Vagina (tissue), 2 donors: ENCODE measurements at places on chromosomes 12 and 14.

GRCh38 chr12:23899434-23899833 is 50.0 kb downstream of the SOX5 start:
- H3K27ac ChIP-seq, result no peak overlapping the region
- H3K4me1 ChIP-seq, result no peaks in the 10 kb centered on the region
- no peak for DNase-seq
- H3K36me3 ChIP-seq, result no peaks in the 10 kb centered on the region

DNA sequence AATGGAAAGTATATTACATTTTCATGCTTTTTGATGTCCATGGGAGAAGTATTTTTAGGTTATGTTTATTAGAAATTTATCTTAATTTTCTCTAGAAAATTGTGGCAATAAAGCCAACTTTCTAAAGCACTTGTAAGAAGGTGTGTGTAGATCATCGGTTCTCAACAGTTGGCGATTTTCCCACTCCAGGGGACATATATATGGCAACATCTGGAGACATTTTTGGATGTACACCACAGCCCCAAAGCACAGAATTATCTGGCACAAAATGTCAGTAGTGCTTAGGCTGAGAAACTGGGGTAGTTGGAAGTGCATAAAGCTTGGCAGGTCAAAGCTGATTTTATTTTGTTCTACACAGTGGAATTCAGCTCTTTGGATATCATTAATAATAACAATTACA is 86.9 kb downstream of the FLRT2 start:
- no peaks in the 10 kb centered on the region for H3K27me3 ChIP-seq
- DNase-seq, result no peak
- H3K36me3 ChIP-seq, result no peaks in the 10 kb centered on the region
- H3K27ac ChIP-seq, result no peak overlapping the region
- H3K4me1 ChIP-seq, result no peaks in the 10 kb centered on the region

GRCh38 chr14:53113989-53114388 is 39.1 kb downstream of the DDHD1 start:
- H3K4me1 ChIP-seq, result no peaks in the 10 kb centered on the region
- H3K36me3 ChIP-seq, result no peaks in the 10 kb centered on the region
- no peaks in the 10 kb centered on the region for H3K27me3 ChIP-seq
- no peak overlapping the region for H3K4me3 ChIP-seq
- H3K27ac ChIP-seq, result no peak overlapping the region

DNA sequence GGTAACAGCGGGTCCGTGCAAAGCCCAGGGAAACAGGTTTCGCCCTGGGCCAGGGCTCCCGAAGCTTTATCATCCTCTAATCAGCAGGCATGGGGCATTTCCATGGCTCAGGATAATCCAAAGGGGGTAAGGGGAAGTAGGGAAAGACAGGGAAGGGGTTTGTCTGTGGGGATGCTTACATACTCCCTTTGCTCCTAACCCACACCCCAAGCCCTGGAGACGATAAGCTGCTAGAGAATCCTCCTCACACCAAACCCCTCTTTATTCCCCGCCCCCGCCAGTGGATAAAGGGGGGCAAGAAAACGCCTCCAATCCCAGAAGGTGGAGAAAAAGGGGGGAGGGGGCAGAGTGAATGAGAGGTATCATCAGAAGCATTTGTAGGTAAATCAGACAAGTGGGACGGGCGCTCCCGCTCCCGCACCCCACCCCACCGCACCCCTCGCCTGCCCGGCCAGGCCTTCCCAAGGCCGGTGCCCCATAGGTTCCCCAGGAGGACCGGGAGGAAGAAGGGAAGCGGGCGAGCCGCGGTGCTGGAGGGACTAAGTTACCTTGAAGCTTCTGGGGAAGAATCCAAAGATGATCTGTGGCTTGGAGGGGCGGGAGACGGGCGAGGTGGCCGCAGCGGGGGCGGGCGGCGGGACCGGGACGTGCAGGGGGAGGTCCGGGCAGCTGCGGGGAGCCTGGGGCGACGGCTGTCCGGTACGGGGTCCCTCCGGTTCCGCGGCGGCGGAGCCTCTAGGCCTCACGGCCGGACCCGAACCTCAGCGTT is 762 bp downstream of the PPP2R5E start:
- H3K27ac ChIP-seq, result peak overlapping the region; percentile 80
- no peak for DNase-seq
- H3K27me3 ChIP-seq, result no peaks in the 10 kb centered on the region
- H3K36me3 ChIP-seq, result no peaks in the 10 kb centered on the region

DNA sequence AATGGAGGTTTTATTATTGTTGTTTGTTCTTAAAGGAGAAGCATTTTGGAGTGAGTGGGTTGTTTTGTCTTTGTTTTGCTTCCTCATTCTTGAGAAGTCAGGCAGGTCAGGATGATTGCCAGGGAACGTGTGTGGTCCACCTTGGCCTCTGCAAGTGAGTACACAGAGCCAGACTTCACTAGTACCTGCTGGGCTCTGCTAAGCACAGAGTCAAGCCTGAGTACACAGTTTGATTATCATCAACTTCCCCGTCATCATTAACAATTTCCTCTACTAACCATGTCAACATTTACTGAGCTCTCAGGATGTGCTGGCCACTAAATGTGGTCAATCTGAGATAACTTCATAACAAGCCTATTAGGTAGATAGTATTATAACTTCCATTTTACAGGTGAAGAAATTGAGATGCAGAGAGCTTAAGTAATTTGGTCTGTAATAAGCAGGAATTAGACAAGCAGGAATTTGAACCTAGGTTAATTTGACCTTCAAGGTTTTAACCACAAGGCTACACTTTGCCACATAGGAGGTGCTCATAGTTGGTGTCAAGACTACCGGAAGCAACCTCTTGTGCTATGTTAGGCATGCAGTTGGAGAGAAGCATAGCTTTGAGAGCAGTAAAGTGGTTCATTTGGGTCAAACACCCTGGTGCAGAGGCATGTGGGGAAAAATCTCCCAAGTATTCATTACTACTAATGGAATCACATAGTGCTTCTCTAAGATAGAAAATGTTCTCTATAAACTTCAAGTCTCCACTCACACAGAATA is 178.3 kb downstream of the NUAK1 start:
- no peaks in the 10 kb centered on the region for H3K36me3 ChIP-seq
- H3K27me3 ChIP-seq, result no peaks in the 10 kb centered on the region
- no peak overlapping the region for H3K4me3 ChIP-seq
- H3K27ac ChIP-seq, result no peak overlapping the region

- no peaks in the 10 kb centered on the region for H3K27me3 ChIP-seq
- no peak overlapping the region for H3K27ac ChIP-seq
- DNase-seq, result no peak
- H3K36me3 ChIP-seq, result no peaks in the 10 kb centered on the region
Measured at GRCh38 chr14:80958226-80958625, 2.8 kb downstream of the TSHR start.

- no peaks in the 10 kb centered on the region for H3K36me3 ChIP-seq
- H3K4me1 ChIP-seq, result no peaks in the 10 kb centered on the region
- no peak for DNase-seq
- no peaks in the 10 kb centered on the region for H3K27me3 ChIP-seq
Measured at GRCh38 chr12:21353948-21354347, 18.8 kb upstream of the IAPP start.

GRCh38 chr14:64235652-64236640 is 58.2 kb downstream of the ESR2 start:
- DNase-seq, result peak; percentile 5
- no peak overlapping the region for H3K27ac ChIP-seq
- H3K27me3 ChIP-seq, result no peaks in the 10 kb centered on the region

DNA sequence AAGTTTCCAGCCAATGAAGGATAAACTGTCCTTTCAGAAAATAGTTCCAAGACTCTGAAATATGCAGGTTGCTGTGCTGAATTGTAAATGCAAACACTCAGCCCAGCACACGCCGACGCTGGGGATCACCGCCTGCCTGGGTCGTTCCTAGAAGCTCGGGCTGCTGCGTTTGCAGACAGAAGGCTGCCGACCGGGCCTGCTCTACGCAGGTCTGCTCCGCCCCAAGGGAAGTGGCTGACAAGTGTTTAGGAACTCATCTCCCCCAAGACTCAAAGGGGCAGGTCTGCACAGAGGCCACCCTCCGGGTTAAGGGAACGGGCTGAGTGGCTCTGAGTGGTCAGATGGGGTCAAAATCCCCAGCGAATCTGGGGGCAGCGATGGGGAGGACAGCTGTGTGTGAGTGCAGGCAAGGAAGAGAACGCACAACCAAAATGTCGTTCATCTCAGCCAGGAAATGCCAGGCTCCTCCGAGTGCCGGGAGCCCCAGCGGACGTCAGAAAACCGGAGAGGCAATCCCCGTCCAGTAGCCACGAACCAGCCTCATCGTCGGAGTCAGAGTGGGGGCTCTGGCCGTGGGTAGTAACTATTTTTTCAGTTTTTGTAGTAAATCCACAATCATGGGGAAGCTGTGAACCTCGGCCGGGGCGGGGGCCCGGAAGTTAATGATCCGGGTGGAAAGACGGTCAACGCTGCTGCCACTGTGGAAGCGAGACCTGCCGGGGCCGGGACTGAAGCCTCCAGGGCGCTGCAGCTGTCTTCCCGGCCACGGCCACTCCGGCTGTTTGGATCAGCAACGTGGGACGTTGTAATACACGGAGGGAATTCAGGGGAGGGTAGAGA is 6.0 kb downstream of the GALNT9 start:
- H3K4me1 ChIP-seq, result peaks cover 16% of the 10 kb centered on the region
- H3K27ac ChIP-seq, result no peak overlapping the region
- no peak overlapping the region for H3K4me3 ChIP-seq

GRCh38 chr14:57884175-57884574 is 18.3 kb upstream of the SLC35F4 start:
- no peaks in the 10 kb centered on the region for H3K4me1 ChIP-seq
- no peaks in the 10 kb centered on the region for H3K36me3 ChIP-seq
- no peaks in the 10 kb centered on the region for H3K27me3 ChIP-seq
- no peak overlapping the region for H3K4me3 ChIP-seq

GRCh38 chr12:99977550-99977949 is 7.2 kb downstream of the ANKS1B start:
- no peak for DNase-seq
- no peaks in the 10 kb centered on the region for H3K4me1 ChIP-seq
- no peak overlapping the region for H3K27ac ChIP-seq
- no peak overlapping the region for H3K4me3 ChIP-seq

- H3K27me3 ChIP-seq, result no peaks in the 10 kb centered on the region
- no peak overlapping the region for H3K27ac ChIP-seq
- no peaks in the 10 kb centered on the region for H3K36me3 ChIP-seq
- DNase-seq, result peak; percentile 74
Measured at GRCh38 chr14:72619111-72619571, 274.8 kb downstream of the DPF3 start.

GRCh38 chr12:8687846-8688601 is 9.8 kb upstream of the RIMKLB start:
- H3K27me3 ChIP-seq, result no peaks in the 10 kb centered on the region
- H3K36me3 ChIP-seq, result no peaks in the 10 kb centered on the region
- no peak for DNase-seq
- H3K4me3 ChIP-seq, result no peak overlapping the region

- no peaks in the 10 kb centered on the region for H3K4me1 ChIP-seq
- H3K36me3 ChIP-seq, result no peaks in the 10 kb centered on the region
- H3K27ac ChIP-seq, result no peak overlapping the region
- no peaks in the 10 kb centered on the region for H3K27me3 ChIP-seq
- DNase-seq, result no peak
Measured at GRCh38 chr12:60194678-60195077, 598.8 kb downstream of the SLC16A7 start.

- no peak overlapping the region for H3K4me3 ChIP-seq
- no peak for DNase-seq
- no peak overlapping the region for H3K27ac ChIP-seq
- H3K36me3 ChIP-seq, result no peaks in the 10 kb centered on the region
- H3K27me3 ChIP-seq, result no peaks in the 10 kb centered on the region
- H3K4me1 ChIP-seq, result no peaks in the 10 kb centered on the region
Measured at GRCh38 chr12:115820656-115821055, 456.8 kb downstream of the MED13L start.

GRCh38 chr12:53062977-53063707 is 13.3 kb downstream of the TNS2 start:
- DNase-seq, result no peak
- H3K27ac ChIP-seq, result peak overlapping the region; percentile 80
- peaks cover 84% of the 10 kb centered on the region for H3K4me1 ChIP-seq
- H3K27me3 ChIP-seq, result no peaks in the 10 kb centered on the region
- no peaks in the 10 kb centered on the region for H3K36me3 ChIP-seq

- H3K36me3 ChIP-seq, result no peaks in the 10 kb centered on the region
- H3K27ac ChIP-seq, result no peak overlapping the region
- no peaks in the 10 kb centered on the region for H3K4me1 ChIP-seq
- DNase-seq, result no peak
- H3K27me3 ChIP-seq, result no peaks in the 10 kb centered on the region
- H3K4me3 ChIP-seq, result no peak overlapping the region
Measured at GRCh38 chr14:106790189-106791036, 1264.0 kb downstream of the TMEM121 start.

DNA sequence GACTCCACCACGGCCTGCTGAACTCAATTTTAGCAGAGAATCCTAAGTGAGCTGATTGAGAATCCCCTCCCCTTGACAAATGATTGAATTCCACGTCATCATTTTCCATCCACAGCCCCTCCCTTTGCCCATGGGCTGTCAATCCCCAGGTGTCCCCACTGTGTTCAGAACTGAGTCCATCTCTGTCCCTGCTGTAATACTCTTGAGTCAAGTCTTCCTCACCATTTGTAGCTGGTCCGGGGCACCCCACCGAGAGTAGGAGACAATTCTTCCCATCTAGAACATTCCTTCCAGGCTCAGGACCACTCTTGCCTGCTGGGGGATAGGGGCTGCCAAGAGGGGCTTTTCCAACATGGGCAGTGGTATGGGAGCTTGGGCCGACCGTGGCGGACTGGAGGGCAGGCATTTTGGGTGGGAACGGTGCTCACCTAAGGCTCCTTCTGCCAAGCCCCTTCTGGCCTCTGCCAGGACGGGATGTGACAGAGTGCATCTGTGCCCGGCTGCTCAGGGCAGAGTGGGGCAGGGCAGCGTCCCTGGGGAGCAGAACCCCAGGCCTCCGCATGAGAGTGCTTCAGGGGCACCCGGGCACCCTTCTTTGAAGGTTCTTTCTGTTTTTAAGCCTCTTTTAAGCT is 218.1 kb upstream of the RTL1 start:
- H3K27me3 ChIP-seq, result no peaks in the 10 kb centered on the region
- H3K27ac ChIP-seq, result no peak overlapping the region
- no peaks in the 10 kb centered on the region for H3K36me3 ChIP-seq
- DNase-seq, result peak; percentile 89
- H3K4me3 ChIP-seq, result no peak overlapping the region

- no peak overlapping the region for H3K4me3 ChIP-seq
- H3K27ac ChIP-seq, result no peak overlapping the region
- H3K4me1 ChIP-seq, result peaks cover 26% of the 10 kb centered on the region
Measured at GRCh38 chr12:123107926-123108681, 42.8 kb downstream of the PITPNM2 start.

GRCh38 chr12:76201758-76202157 is 117.3 kb upstream of the NAP1L1 start:
- no peaks in the 10 kb centered on the region for H3K27me3 ChIP-seq
- H3K4me3 ChIP-seq, result no peak overlapping the region

DNA sequence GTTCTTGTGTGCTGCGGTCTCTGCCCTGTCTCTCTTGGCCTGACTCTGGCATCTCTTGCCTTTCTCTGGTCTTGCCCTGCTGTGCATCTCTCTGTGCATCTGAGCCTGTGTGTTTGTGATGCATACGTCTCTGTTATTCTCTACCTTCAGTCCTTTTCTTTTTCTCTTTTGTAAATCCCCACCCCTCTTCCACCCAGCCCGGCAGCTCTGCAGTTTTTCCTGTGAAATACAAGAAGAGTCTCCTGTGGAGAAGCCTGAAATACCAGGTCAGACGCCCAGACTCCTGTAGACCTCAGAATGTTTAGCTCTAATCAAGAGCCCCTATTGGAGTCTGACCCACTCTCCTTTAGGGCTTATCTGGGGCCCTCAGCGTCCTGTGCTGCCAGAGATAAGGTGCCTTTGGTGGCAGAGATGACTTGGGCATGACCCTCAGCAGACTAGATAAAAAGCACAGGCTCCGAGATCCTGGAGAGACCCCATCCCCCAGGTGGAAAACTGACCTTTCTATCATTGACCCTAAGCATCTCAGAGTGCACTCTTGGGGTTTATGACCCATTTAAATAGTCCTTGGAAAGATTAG is 167.5 kb upstream of the SRRM4 start:
- DNase-seq, result no peak
- no peaks in the 10 kb centered on the region for H3K36me3 ChIP-seq
- no peak overlapping the region for H3K27ac ChIP-seq
- no peak overlapping the region for H3K4me3 ChIP-seq
- no peaks in the 10 kb centered on the region for H3K27me3 ChIP-seq
- H3K4me1 ChIP-seq, result no peaks in the 10 kb centered on the region
